KBM-7 (cell line): ENCODE measurements at places on chromosomes 6 and 20.

DNA sequence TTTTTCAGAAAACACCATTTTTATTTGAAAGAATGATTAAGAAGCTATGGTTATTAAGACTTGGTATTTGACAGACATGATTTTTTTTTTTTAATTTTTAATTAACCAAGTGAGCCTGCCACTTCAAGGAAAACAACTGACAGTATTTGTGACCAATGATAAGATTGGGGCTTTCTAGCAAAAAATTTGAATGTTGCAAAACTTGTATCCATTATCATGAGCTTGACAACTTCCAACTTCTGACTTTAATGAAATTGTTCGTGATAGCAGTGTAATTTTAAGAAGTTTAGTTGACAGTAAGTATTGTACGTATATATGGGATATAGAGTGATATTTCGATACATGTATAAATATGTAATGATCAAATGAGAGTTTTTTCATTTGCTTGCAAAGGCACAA lies 21.6 kb upstream of the POM121L2 start:
- no peak for DNase-seq

DNA sequence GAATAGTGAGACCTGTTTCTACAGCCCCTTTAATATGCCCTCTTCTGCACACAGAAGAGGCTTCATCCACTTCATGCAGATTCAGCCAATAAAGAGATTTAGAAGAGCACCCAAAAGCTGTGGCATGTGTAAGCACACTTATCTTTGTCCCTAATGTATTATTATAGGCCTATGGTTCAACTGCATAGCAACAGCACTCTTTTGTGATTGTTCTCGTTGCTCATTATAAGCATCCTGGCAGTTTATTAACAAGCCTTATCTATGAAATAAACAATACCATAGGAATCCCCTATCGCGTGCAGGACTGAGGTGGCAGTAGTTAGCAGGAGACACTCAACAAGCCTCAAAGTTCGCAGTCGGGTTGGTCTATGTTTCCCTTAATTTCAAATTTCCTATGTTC lies 138.5 kb upstream of the BEND6 start:
- DNase-seq: no peak

- DNase-seq: peak; percentile 20
Observed at GRCh38 chr6:42369568-42369967, 82.2 kb downstream of the TRERF1 start.

DNA sequence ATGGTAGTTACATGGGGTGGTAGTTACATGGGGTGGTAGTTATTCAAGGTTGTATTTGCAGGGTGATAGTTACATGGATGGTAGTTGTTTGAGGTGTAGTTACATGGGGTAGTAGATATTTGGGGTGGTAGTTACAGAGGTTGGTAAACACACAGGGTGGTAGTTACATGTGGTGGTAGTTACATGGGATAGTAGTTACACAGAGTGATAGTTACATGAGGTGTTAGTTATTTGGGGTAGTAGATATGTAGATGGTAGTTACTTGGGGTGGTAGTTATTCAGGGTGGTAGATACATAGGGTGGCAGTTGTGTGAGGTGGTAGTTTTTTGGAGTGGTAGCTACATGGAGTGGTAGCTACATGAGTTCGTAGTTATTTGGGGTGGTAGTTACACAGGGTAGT lies 221.3 kb upstream of the CST7 start:
- DNase-seq: no peak

DNA sequence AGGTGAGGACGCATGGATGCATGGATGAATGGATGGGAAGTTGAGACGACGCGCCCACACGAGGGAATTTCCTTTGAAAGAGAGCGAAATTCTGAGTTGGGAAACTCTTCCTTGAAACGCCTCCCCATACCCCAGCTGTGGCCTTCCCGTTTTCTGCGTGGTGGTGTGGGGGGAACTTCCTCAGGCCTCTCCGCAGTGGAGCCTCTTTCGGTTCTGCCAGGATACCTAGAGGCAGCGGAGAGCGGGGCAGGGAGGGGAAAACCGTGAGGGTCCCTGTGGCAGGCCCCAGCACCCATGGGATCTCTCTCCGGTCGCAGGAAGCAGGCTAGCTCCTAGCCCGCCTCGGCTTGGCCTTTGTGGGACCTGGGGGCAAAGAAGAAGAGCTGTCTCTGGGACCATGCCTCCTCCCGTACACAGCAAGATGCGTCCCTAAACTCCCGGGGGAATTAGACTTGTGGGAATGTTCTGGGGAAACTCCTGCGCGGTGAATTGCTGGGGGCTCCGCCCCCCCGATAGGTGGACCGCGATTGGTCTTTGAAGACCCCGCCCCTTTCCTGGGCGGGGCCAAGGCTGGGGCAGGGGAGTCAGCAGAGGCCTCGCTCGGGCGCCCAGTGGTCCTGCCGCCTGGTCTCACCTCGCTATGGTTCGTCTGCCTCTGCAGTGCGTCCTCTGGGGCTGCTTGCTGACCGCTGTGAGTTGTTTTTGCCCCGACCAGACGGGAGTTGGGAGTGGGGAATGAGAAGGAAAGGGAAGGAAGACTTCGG lies at the start of gene CD40:
CD40 (plus strand) TSS at position 611 of the 764 bp plus-strand sequence; CDS start at position 641, 30 bp downstream.
- peak; percentile 84 for DNase-seq

DNA sequence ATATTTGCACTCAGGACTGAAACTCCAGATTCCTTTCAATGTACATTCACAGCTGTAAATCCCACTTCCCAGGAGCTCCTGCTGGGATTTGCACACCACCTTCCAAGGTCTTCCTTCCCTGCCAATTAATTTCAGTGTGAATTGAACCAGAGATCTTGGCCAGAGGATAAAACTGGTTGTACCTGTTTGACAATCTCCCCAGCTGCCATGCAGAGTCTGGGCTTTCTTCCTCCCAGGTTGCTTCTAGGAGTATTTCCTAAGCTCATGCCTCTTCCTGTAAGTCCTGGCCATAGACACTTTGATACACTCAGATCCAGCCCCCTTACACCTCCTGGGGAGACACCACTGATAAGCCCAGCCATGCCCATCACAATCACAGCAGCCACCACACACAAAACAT lies 15.6 kb downstream of the MAFB start:
- DNase-seq: no peak

- no peak for DNase-seq
Observed at GRCh38 chr6:146886587-146887446, 288.0 kb downstream of the ADGB start.

DNA sequence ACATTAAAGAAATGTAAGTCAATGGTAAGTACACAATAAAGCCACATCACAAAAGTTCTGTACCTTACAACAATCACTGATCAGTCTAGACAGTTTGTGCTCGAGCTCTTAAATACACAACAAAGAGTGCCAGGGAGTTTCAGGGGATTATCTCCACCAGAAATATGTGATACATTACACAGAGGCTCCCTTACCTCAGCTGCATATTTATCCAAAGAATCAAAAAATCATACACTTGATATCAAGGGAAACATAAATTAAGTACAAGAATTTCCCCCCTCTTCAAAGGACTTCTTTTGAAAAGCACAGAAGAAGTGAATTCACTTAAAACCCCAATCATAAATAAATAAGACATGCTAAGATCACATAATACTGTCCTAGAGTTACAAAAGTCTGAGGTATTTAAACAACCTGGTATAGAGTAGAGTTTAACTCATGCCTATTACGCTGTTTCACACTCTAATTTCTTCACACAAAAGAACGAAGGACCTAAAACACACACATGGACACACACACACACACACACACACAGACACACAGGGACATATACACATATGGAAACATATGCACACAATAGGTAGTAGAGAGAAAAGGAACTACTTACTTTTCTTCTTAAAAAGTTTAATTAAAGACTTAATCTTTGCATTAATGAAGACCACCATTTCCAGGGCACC lies 528 bp downstream of the NHSL1 start:
- DNase-seq: no peak

- DNase-seq: no peak
Observed at GRCh38 chr20:11376420-11376819, 541.3 kb upstream of the BTBD3 start.

- no peak for DNase-seq
Observed at GRCh38 chr6:90169374-90169773, 127.3 kb downstream of the BACH2 start.

DNA sequence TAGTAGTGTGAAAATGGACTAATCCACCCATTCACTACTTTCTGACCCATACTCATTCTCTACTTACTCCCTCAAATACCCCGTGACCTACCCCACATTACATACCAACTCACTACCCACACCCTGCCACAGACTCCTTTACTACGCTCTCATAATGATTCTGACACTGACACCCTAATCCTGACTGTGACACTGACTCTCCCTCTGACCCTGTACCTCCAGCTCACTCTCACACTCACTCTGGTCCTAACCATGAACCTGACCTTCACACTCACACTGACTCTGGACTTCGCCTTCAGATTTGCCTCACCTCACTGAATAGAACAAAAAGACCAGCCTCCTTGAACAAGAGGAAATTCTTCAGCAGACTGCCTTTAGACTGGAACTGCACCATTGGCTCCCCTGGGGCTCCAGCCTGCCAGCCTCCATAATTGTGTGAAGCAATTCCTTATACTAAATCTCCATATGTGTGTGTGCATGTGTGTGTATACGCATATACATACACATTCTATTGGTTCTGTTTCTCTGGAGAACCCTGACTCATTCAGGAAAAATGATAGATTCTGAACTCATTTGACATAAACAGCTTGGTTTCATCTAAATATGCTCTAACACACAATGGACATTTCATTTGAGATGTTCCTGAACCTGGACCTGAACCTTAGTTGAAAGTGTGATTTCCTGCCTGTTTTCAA lies 10.5 kb upstream of the ZNF343 start:
- DNase-seq: no peak

DNA sequence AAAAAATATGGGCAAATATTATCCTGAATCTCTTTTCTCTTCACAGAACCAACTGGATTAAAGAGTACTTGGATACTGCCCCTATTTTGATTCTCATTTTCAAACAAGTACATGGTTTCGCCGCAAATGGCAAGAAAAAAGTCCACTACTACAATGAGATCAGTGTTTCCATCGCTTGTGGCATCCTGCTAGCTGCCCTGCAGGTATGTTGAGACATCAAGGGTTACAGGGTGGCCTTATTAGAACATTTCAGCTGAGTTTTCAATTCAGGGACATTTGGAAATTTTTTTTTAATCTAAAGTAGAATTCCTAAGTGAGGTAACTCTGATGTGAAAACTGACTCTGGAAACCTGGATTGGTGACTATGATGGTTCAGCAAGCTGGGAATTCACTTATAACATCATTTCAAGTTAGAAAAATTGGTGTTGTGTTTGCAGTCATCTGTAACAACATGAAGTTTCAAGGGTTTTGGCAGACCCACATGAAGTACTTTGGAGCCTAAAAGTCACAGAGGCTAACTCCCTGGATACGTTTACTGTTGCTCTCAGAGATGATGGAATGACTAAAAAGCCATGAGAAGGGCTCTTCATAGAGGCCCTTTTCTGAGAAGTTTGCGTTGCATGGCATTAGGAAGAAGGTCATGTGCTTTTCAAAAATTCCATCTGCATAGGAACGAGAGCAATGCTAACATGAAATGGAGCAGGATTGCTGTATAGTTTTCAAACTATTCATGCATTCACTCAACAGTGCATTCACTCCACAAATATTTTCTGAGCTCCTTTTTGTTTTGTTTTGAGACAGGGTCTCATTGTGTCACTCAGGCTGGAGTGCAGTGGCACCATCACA lies 25.5 kb downstream of the IYD start:
- no peak for DNase-seq

DNA sequence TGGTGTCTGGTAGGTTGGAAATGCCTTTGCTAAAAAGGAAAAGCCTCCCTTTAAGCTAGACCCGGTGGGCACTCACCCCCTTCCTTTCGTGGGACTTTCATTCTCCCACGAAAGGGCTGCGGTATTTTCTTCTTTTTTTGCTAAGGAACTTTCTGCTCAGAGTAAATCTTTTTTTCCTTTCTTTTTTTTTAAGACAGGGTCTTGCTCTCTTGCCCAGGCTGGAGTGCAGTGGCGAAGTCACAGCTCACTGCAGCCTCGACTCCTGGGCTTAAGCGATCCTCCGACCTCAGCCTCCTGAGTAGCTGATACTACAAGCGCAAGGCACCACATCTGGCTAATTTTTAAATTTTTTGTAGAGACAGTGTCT lies 4.0 kb downstream of the TP53TG5 start:
- no peak for DNase-seq

DNA sequence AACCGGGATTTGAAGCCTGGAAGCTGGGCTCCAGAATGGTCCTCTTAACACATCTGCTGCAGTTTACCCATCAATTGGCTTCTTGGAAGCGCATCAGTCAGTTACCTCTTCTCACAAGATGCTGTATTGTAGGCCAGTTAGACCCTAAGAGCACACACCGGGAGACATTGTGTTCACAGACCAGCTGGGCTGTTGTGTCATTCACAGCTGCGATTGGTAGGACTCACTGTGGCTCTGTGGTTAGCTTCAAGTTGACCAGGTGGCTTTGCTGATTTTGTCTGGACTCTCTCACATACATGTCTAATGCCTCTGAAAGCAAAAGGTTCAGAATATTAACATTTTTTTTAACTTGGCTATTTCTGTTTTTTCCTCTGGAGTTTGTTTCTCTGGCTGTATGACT lies 64.8 kb downstream of the SNX9 start:
- no peak for DNase-seq

- DNase-seq: no peak
Observed at GRCh38 chr6:82832811-82833210, 232.8 kb downstream of the UBE3D start.

DNA sequence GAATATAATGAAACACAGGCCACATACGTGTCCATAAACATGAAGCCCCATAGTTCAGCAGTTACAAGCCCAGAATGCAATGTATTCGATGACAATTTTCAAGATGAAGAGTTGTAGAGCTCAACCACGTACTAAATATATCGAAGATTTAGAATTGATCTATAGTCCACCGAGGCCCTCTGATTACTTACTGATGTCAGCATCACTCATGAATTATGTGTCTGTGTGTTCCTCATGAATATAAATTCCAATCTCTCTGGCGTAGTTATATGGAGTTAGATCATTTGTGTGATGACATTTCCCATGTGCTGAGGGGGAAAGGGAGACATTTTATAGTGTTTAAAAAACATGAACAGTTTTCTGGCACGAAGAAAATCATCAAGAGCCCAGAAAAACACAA lies 97.5 kb downstream of the PFDN4 start:
- DNase-seq: no peak

- no peak for DNase-seq
Observed at GRCh38 chr20:59062081-59062480, 19.5 kb upstream of the PRELID3B start.

DNA sequence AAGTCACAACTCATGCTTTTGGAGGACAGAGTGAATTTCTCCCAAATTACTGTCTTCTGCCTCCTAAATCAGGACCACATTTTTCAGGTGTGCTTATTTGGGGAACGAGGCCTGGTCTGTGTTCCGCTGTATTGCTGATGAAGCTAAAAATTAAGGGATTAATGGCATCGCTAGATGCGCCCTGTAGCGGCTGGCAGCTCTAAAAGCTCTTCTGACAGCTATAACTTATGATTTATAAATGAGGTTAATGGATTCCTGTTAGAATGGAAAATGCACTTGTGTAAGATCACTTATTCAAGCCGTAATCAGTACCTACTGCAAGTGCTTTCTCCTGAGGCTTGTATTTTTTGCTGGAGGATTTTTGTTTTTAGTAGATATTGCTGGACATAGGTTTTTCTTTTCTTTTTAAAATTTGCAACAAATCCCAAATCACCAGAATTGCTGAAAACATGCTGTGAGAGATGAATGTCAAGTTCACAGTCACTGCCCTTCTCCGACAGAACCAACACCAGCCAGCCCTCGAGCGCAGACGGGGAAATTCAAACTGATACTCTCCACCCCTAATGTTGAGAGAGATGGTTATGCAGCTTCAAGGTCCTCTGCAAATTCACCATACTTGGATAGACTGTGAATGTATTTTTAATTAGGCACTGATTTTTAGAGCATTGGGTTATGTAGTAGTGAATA lies 49.1 kb downstream of the AKAP12 start:
- DNase-seq: no peak
